ENCODE measurements at places on chromosomes 16 and 17. TPM values are rescaled to one million over a fixed set of nuclear protein-coding genes. Genes with fewer than 3 reads are reported as not detected.

The RTN4RL1 gene
- polyA plus RNA-seq, result not detected

The MFSD6L gene
- not detected for polyA plus RNA-seq

The TNFRSF17 gene
- not detected for polyA plus RNA-seq

The PPM1E gene
- polyA plus RNA-seq, result not detected

The MNT gene
- polyA plus RNA-seq, result 8.2 TPM

The OSGIN1 gene
- 6.3 TPM for polyA plus RNA-seq

The ARHGAP27 gene
- polyA plus RNA-seq, result 0.33 TPM

The TMEM235 gene
- not detected for polyA plus RNA-seq

The NOXO1 gene
- not detected for polyA plus RNA-seq

The ALDOC gene
- polyA plus RNA-seq, result 18.5 TPM

The TSNAXIP1 gene
- polyA plus RNA-seq, result 0.79 TPM

GRCh38 chr16:69555437-69555836 is 10.3 kb upstream of the NFAT5 start:
- DNase-seq, result no peak

DNA sequence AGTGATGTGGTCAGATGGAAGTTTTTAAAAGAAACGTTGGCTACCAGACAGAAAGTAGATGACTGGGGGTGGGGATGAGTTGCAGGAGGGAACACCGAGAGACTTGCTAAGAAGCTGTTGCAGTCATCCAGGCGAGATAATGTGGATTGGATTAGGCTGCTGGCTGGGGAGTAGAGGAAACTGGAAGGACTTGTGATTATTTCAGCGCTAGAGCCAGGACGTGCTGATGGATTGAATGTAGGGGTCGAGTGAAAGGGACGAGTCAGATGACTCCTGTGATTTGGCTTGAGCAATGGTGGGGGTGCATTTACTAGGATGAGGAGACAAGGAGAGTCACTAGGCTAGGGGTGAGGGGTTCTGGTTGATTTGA is 88.5 kb downstream of the CLEC16A start:
- DNase-seq, result peak; percentile 77

DNA sequence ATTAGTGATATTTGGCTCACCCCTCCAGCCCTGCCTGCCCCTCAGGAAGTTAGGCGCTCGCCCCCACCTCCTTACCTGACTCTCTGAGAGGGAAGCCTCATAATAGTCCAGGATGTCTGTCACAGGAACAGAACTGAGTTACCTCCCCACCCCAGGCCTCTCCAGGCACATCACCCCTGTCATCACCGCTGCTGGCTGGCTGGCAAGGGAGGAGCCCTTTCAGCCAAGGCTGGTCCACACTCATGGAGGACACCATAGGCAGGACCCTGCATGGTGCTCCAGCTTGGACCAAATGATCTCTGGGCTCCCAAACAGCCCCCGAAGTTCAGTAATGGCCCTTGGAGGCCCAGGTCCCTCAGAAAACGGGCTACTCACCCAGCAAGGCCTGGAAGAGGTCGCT is 1.5 kb downstream of the DLG4 start:
- DNase-seq, result no peak

DNA sequence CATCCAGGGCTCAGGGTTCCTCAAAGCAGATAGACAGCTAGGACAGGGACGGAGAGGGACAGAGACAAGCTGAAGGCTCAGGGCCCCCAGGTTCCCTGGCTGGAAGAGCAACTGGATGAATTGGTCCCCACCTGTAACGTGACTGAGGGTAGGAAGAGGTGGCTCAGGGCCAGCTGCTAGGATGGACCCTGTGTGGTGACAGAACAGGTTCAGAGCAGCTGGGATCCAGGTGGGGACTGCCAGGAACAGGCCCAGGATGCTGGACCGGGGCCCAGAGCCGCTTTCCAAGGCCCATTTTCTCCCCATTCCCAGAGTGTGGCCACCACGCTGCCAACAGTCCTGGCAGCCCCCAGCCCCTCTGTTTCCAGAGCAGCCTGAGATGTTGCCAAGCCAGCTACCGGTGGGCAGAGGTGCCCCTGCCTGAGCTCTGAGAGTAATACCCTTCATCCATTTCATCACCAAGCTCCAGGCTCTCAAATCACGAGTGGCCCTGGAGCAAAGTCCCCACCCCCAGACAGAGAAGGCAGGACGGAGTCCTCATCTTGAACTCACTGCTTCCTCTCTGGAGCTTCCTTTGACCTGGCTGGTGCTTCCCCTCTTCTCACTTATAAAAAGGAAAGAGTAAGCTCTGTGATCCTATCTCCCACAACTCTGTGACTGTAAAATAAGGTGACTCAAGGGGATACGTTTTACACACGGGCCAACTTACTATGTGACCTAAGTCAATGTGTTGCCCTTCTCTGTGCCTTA is 79.6 kb downstream of the TMEM132E start:
- DNase-seq, result no peak

DNA sequence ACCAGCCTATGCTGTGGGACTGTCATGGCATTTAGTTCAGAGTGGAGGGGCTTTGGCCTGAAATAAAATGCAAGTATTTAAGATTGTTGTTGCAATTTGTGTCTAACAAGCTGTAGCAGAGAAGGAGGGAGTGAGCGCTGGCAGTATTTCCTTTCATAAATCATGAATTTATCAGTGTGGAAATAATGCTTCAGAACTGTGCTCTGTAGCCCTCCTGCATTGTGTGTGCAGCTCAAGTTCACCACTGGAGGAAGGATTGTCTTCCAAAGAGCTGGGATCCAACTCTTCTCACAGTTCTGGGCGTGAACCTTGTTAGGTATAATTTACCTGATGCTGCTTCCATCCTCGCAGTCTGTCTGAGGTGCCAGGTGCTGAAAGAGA is 15.1 kb downstream of the SNX11 start:
- no peak for DNase-seq

DNA sequence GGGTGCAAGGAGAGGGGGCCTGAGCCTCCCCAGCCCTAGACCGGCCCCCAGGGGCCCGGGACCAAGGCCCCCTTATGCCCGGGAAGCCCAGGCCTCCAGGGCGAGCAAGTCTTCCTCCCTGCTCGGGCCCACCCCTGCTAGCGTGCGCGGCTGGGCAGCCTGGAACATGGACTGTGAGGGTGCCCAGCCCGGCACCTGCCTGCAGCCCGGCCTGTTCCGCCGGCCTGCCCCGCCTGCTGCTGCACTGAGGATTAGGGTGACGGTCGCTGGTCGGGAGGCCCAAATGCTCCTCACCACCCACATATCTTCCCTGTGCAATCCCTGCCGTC is 6.0 kb downstream of the HS3ST6 start:
- DNase-seq, result no peak

GRCh38 chr17:8015957-8016631 is 13.7 kb downstream of the GUCY2D start:
- peak; percentile 34 for DNase-seq

DNA sequence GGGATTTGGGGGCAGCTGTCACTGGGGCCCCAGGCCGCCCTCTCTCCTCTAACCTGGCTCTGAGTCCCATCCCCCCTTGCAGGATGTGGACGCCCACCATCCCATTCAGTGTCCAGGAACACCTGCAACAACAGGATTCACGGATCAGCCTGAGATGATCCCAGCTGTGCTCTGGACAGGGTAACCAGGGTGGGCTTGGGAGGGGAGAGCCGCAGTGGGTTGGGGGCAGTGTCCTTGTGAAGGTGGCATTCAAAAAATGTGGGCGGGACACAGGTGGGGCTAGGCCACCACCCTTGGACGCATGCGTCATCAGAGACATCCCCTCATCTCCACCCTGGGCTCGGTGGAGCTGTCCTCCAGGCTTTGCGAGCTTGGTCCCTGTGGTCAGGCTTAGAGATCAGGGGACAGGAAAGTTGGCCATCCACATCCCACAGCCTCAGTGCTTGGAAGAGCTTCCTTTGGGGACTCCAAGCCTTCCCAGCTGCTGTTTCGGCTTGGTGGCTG is 19.1 kb downstream of the DEXI start:
- DNase-seq, result no peak

GRCh38 chr16:57226701-57227621 is 18.1 kb upstream of the ARL2BP start:
- peak; percentile 32 for DNase-seq

- peak; percentile 33 for DNase-seq
These were observed 183.2 kb downstream of the C16orf78 start for GRCh38 chr16:49556606-49557446.

DNA sequence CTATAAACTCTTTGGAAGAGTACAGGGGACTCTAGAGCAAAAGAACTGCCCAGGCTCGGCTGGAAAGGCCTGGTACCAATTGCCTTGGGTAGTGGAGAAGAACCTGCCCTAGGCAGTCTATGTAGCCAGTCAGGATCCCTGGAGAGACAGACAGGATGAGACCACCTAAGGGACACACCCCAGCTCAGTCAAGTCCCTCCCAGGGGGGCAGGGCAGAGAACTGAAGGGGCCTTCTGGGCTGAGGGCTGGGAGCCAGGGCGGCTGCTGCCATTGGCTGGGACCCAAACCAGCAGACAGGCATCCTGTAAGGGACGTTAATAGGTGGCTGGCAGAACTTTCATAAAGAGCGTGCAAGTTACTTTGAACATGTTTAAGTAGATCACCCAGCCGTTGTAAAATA is 12.8 kb upstream of the SLC38A8 start:
- DNase-seq, result no peak

DNA sequence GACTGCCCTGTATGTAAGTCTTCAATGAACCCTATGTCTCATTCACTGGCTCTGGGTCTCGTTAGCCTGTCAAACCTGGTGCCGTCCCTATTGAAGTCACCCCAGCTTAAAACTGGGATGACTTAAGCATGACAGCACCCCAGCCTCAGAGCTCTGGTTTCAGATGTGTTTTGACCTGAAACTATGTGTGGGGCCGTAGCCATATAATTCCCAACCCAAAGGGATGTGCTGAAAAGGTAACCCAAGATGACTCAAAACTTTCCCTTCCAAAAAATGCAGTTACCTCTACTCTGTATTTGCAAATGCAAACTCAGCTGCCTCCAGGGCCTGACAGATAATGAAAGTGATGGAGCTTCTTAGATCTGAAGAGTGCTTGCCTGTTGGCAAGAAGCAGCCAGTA is 478.3 kb upstream of the ERCC4 start:
- DNase-seq, result no peak

GRCh38 chr17:81315885-81316391 is 20.8 kb upstream of the SLC38A10 start:
- DNase-seq, result no peak

GRCh38 chr17:38604479-38605403 is 1.0 kb downstream of the SRCIN1 start:
- peak; percentile 34 for DNase-seq

DNA sequence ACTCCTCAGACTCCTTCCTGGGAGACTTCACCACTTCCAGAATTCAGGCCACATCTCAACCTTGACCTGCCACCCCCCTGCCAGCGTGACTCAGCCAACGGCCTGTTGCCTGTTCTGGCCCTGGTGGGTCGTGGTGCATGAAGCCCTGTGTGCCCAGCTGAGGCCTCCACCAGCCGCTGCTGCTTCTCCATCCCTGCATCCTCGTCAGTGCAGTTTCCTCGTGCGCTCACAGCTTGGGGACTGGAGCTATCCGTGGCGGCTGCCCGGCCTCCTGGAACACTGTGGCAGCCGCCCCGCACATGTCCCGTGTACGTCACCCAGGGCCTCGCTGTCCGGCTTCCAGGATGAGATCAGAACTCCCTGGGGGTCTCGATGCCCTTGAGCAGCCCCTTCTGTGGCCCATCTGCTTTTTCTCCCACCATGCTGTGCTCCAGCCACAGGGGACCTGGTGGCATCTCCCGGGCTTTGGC is 8.0 kb upstream of the TEDC2 start:
- DNase-seq, result no peak

- DNase-seq, result no peak
These were observed 771.0 kb downstream of the KCNJ18 start for GRCh38 chr17:22463110-22463850.

GRCh38 chr17:14068542-14069250 is 608 bp upstream of the COX10 start:
- peak; percentile 14 for DNase-seq

- no peak for DNase-seq
These were observed 6.1 kb upstream of the HEATR3 start for GRCh38 chr16:50059669-50060068.

- DNase-seq, result no peak
These were observed 13.0 kb upstream of the MED9 start for GRCh38 chr17:17463821-17464220.

- DNase-seq, result peak; percentile 100
These were observed 32.5 kb downstream of the ABCC12 start for GRCh38 chr16:48123104-48123788.

GRCh38 chr17:76868669-76869495 is 678 bp downstream of the MGAT5B start:
- peak; percentile 38 for DNase-seq

DNA sequence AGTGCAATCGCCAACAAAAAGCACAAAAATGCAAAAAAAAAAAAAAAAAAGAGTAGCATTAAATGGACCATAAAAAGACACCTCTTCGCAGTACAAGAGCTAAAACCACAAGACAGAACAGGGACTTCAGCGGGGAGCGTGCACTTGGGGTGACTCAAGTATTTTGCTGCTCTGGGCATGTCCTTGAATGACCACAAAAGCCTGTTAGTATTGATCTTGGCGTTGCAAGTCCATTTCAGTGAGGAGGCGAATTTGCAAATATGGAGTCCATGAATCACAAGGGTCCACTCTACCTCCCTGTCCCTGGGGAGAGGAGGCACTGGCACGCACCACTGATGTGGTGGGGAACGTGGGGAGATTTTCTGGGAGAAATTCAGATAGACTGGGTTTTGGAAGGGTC is 78.9 kb downstream of the CNGB1 start:
- peak; percentile 23 for DNase-seq

DNA sequence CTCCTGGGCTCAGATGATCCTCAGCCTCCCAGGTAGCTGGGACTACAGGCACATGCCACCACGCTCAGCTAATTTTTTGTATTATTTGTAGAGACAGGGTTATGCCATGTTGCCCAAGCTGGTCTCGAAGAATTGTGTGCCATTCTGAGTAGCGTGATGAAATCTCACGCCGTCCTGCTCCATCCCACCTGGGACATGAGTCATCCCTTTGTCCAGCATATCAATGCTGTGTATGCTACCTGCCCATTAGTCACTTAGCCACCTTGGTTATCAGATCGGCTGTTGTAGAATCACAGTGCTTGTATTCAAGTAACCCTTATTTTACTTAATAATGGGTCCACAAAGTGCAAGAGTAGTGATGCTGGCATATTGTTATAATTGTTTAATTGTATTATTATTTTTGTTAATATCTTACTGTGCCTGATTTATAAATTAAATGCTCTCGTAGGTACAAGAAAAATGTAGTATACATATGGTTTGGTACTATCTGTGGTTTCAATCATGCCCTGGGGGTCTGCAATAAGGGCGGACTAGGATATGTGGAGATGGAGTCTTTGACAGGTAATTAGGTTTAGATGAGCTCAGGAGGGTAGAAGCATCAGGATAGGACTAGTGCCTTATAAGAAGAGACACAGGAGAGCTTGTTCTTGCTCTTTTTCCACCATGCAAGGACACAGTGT is 26.6 kb upstream of the SLC13A2 start:
- DNase-seq, result no peak
